ENCODE measurements at places on chromosomes 6 and 20. TPM values are rescaled to one million over a fixed set of nuclear protein-coding genes. Genes with fewer than 3 reads are reported as not detected.

ABHD16B gene
- not detected for total RNA-seq

HLA-DQA1 gene
- total RNA-seq, result 10.5 TPM

- DNase-seq, result no peak
- H3K27ac ChIP-seq, result no peak overlapping the region
- no peaks in the 10 kb centered on the region for H3K27me3 ChIP-seq
- no peak overlapping the region for H3K4me3 ChIP-seq
Observed at GRCh38 chr6:54291738-54292137, 16.5 kb upstream of the TINAG start.

DNA sequence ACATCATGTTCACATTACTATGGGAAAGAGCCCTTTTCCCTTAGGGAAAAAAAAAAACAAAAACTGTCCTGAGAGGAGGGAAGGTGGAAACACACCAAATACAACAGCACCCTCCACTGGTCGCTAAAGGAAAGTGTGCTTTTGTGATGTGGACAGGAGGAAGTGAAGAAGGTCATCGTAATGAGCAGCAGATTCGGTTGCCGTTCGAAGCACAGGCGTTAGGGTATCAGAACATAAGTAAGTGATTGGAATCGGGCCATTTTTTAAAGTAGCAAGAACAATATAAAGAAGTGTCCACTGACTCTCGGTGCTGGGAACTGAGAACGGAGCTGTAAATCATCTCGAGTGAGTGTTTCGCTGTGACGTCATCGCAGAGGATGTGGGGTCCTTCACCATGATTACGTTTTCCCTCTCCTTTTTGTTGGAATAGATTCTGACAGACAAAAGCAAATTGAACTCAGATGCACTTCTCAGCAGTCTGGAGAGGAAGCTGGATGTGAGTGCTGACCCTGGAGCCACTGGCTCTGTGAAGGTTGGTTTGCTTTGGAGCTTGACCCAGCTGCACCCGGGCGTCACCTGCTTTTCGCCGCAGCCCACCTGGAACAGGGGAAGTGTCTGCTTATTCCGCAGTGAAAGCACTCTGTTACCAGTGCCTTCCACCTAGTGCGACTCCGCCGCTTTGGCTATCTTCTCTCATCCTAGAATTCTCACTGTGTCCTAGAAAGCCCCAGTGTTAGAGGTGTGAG, 203.6 kb upstream of the GMDS start:
- H3K36me3 ChIP-seq, result no peaks in the 10 kb centered on the region
- H3K4me1 ChIP-seq, result no peaks in the 10 kb centered on the region
- no peak overlapping the region for H3K27ac ChIP-seq
- H3K4me3 ChIP-seq, result no peak overlapping the region
- DNase-seq, result no peak
- no peaks in the 10 kb centered on the region for H3K27me3 ChIP-seq

- no peaks in the 10 kb centered on the region for H3K36me3 ChIP-seq
- no peaks in the 10 kb centered on the region for H3K27me3 ChIP-seq
- H3K4me3 ChIP-seq, result no peak overlapping the region
- H3K4me1 ChIP-seq, result no peaks in the 10 kb centered on the region
- no peak overlapping the region for H3K27ac ChIP-seq
Observed at GRCh38 chr20:45452772-45453691, 16.5 kb upstream of the WFDC2 start.

GRCh38 chr20:62583424-62583920, 58.8 kb upstream of the SLCO4A1 start:
- no peak for DNase-seq
- peaks cover 7% of the 10 kb centered on the region for H3K27me3 ChIP-seq
- no peak overlapping the region for H3K27ac ChIP-seq
- no peaks in the 10 kb centered on the region for H3K4me1 ChIP-seq
- no peak overlapping the region for H3K4me3 ChIP-seq
- H3K36me3 ChIP-seq, result no peaks in the 10 kb centered on the region

DNA sequence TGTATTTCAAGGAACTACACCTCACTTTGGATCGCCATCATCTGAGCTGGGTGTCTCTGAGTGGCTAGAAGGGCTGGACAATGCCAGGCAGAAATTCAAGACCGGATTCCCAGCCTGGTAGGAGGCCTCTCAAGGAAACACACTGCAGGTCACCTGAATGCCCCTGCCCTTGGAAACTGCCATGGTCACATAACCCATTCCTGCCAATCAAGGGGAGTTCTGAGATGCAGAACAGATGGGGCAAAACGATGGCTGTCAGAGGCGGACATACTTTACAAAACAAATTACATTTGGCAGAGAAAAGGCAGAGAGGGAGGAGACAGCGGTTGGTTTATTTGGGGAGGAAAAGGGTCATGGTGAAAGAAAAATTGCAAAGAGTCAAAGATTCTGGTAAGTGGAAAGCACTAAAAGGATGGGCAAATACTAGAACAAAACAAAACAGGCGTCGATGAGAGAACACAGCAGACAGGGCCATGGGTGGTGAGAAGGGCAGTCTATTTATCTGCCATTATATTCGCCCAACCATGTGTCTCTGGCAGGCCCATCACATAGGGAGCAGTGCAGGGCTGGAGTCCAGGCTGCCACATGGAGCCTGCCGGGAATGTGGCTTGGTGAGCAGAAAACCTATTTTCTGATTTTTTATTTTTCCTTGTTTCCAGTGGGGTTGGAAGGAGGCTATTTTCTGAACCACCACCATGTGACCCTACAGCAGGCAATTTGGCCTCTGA, 13.5 kb downstream of the BEND3 start:
- no peak overlapping the region for H3K27ac ChIP-seq
- DNase-seq, result no peak
- H3K36me3 ChIP-seq, result no peaks in the 10 kb centered on the region
- H3K4me3 ChIP-seq, result no peak overlapping the region
